Activated CD8-positive, alpha-beta memory T cell treated with anti-CD3 and anti-CD28 coated beads for 1 hour (primary cell): ENCODE measurements at places on chromosomes 2 and 18.

DNA sequence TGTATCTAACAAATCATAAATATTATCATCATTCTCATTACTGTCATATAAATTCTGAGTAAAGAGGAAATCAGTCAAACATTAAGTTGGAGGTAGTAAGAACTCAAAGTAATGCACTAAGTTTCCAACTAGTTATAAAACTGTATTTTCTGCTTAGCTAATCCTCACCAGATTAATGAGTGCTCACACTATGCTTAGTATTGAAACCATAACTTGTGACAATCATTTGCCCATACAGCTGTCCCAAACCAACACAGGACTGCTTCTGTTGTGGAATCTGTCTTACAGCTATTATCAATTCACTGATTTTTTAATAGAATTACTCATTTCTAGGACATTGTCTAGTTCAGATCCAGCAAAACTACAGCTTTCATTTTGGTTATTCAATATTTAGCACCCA lies 41.5 kb upstream of the TANK start:
- no peak for DNase-seq

DNA sequence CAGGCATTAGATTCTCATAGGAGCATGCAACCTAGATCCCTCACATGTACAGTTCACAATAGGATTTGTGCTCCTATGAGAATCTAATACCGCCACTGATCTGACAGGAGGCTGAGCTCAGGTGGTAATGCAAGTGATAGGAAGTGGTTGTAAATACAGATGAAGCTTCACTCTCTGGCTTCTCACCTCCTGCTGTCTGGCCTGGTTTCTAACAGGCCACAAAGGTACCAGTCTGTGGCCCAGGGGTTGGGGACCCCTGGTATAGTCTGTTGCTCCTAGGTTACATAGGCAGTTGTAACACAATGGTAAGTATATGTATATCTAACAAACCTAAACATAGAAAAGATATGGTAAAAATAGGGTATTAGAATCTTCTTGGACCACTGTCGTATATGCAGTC lies 81.8 kb downstream of the EML4 start:
- DNase-seq: no peak

GRCh38 chr18:11989966-11990380 lies 8.7 kb downstream of the IMPA2 start:
- DNase-seq: no peak

DNA sequence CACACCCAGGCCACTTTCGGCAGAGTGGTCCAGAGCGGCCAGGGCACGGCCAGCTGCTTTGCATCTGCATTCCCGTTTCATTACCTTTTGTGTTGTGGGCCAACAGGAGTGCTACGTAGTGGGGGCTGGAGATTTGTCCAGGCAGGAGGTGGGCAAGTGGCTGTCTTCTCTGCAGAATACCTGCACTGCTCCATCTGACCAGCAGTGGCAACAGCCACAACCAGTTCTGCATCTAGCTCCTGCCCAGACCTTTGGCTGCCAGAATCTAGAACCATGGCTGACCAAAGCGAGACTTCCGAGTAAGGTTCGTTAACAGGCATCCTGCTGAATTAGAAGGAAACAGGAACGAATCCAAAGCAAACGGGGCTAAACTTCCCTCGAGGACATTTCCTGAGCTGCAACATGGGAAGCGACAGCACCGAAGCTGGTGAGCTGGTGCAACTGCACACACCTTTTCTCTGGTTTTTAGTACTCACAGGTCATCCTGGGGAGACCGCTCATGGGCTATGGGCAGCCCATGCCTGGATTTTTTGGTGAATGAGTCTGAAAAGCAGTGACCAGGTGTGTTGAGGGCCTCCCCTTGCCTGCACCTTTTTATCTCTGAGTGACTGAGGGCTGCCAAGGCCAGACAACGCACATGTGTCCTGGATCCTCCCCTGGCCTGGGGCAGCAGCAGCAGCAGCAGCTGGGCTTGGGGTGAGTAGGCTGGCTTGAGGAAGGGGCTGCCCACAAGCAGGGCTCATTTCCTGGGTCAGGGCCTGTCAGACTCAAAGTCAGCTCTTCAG lies 10.5 kb downstream of the GDF7 start:
- no peak for DNase-seq

DNA sequence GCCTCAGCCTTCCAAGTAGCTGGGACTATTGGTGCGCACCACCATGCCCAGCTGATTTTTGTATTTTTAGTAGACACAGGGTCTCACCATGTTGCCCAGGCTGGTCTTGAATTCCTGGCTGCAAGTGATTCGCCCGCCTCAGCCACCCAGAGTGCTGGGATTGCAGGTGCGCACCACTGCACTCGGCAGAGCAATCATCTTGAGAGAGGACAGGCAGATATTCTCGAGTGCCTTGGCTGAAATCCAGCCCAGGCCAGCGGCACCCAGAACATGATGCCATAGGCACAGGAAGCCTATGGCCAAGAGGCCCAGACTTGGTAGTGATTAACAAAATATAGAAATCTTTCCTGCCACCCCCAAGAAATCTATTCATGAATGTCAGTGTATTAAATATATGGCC lies 58.0 kb upstream of the PEX13 start:
- no peak for DNase-seq

DNA sequence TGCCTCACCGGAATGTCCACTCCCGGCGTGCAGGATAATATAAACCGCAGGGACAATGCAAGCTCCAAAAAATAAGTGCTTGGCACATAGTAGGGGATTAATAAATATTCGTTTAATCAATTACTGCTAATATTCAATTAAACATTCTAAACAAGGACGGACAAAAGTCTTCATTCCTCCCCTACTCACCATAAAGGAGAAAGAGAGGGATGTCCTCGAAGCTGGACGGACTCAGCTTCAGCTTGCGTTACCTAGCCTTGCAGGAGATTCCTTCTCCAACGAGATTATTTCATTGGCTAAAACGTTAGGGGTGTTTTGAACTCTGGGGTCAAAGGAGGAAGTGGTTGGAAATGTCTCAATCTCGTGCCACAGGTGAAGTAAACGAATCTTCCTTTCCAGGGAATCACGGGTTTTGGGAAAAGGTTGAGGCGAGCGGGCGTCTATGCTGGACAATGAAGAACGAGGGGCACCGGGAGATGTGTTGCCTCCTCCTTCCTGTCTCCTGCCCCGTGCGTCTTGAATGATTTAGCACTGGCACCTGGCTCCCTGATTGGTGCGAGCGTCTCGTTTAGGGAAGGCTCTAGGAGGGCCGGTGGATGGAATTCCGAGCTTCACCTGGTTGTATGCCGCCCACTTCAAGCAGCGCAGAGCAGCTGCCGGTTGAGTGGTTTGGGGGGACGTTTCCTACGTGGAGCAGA lies 2.0 kb upstream of the GAD1 start:
- no peak for DNase-seq

DNA sequence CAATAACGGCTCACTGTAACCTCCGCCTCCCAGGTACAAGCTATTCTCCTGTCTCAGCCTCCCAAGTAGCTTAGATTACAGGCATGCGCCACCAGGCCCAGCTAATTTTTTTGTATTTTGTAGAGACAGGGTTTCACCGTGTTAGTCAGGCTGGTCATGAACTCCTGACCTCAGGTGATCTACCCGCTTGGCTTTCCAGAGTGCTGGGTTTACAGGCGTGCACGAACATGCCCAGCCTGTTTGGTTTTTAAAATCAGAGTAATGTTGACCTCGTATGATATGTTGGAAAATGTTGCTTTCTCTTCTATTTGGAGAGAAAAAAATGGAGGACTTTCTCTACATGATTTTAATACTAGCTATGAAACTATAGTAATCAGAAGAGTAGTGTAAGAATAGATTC lies 386.2 kb downstream of the PTH2R start:
- no peak for DNase-seq

GRCh38 chr2:32863326-32863725 lies 83.4 kb upstream of the LTBP1 start:
- no peak for DNase-seq
